ENCODE measurements at places on chromosomes 16 and 17. TPM values are rescaled to one million over a fixed set of nuclear protein-coding genes. Genes with fewer than 3 reads are reported as not detected.

- H3K4me1 ChIP-seq = peaks cover 82% of the 10 kb centered on the region
- peak overlapping the region; percentile 67 for H3K4me3 ChIP-seq
- peaks cover 10% of the 10 kb centered on the region for H3K36me3 ChIP-seq
- H3K27ac ChIP-seq = peak overlapping the region; percentile 99
Measured at GRCh38 chr17:27473748-27474609, 17.7 kb downstream of the KSR1 start.

GRCh38 chr16:886802-887731 is 83.7 kb downstream of the LMF1 start:
- H3K36me3 ChIP-seq = no peaks in the 10 kb centered on the region
- H3K4me1 ChIP-seq = no peaks in the 10 kb centered on the region
- H3K4me3 ChIP-seq = no peak overlapping the region
- H3K27ac ChIP-seq = no peak overlapping the region
- DNase-seq = no peak
- H3K27me3 ChIP-seq = no peaks in the 10 kb centered on the region

DNA sequence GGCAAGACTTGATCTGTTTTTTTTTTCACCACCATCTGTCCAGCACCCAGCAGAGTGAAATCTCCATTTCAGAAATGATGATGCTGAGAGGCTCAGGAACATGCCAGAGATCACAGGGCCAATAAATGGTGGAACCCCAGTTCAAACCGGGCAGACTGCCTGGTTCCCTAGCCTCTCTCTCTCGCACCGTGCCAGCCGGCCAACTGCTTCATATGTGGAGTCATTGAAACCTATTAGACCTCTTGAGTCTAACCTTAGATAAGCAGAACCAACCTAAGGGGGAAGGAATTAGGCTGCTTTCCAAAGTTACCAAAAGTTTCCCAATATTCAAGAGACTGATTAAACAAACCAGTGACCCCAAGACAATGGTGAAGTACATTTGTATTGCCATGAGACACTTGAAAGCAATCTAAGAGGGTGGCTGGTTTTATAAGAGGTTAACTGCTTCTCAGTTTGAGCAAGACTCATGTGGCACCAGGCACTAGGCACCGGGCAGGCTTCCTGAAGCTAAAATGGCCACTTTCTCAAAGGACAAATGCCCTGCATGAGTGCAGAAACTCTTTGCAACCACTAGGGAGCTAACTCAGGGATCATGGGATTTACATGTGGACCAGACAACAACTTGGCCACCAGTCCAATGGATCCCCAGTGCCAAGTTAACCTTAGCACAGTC is 18.4 kb downstream of the TOX3 start:
- DNase-seq = no peak
- H3K27ac ChIP-seq = no peak overlapping the region
- H3K4me1 ChIP-seq = no peaks in the 10 kb centered on the region
- H3K36me3 ChIP-seq = no peaks in the 10 kb centered on the region

DNA sequence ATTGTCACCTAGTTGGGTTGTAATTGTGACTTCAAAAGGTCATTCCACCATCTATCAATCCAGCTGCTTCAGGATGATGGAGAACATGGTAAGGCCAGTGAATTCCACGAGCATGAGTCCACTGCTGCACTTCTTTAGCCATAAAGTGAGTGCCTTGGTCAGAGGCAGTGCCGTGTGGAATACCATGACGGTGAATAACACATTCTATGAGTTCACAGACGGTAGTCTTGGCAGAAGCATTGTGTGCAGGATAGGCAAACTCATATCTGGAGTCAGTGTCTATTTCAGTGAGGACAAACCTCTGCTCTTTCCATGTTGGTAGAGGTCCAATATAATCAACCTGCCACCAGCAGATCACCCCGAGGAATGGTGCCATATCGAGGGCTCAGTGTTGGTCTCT is 650.9 kb downstream of the KCNJ2 start:
- H3K4me3 ChIP-seq = no peak overlapping the region
- no peak for DNase-seq
- no peaks in the 10 kb centered on the region for H3K36me3 ChIP-seq
- H3K27me3 ChIP-seq = no peaks in the 10 kb centered on the region
- H3K27ac ChIP-seq = no peak overlapping the region
- H3K4me1 ChIP-seq = no peaks in the 10 kb centered on the region

GRCh38 chr16:31093132-31093703 is 1.4 kb downstream of the VKORC1 start:
- H3K27ac ChIP-seq = no peak overlapping the region
- peak overlapping the region; percentile 99 for H3K4me3 ChIP-seq
- H3K27me3 ChIP-seq = no peaks in the 10 kb centered on the region
- H3K4me1 ChIP-seq = peaks cover 20% of the 10 kb centered on the region
- DNase-seq = no peak

- H3K27me3 ChIP-seq = no peaks in the 10 kb centered on the region
- no peak overlapping the region for H3K4me3 ChIP-seq
- peaks cover 19% of the 10 kb centered on the region for H3K36me3 ChIP-seq
- H3K4me1 ChIP-seq = peaks cover 35% of the 10 kb centered on the region
- H3K27ac ChIP-seq = peak overlapping the region; percentile 3
- no peak for DNase-seq
Measured at GRCh38 chr17:66343531-66344078, 41.2 kb downstream of the PRKCA start.

DNA sequence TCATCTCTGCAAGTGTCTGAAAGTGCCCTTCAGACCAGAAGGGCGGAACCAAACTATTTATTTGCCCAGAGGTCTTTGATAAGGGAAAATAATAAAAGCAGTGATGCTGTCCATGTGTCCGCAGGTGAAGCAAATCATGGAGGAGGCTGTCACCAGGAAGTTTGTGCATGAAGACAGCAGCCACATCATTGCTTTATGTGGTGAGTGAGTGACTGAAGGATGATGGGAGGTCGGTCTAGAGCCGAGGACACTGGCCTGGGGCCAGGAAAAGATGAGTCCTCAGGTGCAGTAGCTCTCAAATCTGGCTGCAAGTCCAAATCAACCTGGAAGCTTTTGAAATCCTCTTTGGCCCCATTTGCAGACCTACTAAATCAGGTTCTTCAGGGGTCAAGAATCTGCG is 6.1 kb downstream of the SGSM2 start:
- peaks cover 13% of the 10 kb centered on the region for H3K36me3 ChIP-seq
- peak overlapping the region; percentile 9 for H3K4me3 ChIP-seq
- H3K27me3 ChIP-seq = no peaks in the 10 kb centered on the region
- H3K4me1 ChIP-seq = peaks cover 21% of the 10 kb centered on the region
- H3K27ac ChIP-seq = peak overlapping the region; percentile 16

DNA sequence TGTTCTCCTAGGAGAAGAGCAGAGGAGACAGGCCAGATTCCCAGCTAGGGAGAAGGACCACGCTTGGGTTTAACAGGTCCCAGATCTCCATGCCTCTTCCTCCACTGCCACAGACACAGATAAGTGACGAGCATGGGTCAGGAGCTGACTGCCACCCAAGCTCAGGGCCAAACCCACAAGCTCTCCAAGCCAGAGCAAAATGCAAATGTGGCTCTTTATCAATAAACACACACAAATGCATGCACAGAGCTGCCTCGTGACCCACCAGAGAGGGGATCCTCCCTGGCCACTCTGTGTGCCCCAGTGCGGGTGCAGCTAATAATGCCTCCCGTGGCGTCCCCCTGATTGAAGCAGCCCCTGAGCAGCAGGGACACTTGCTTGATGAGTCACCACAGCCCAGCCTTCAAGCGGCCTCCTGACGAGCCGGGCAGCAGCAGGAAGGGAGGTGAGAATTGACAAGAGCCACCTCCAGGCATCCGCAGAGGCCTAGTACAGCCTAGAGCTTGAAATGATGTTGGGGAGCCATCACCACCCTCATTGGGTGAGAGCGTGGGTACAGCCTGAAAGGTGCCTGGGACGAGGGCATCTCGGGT is 143.9 kb downstream of the CCDC182 start:
- H3K4me1 ChIP-seq = peaks cover 83% of the 10 kb centered on the region
- peaks cover 10% of the 10 kb centered on the region for H3K36me3 ChIP-seq
- H3K27me3 ChIP-seq = no peaks in the 10 kb centered on the region
- peak; percentile 55 for DNase-seq

- peaks cover 13% of the 10 kb centered on the region for H3K36me3 ChIP-seq
- no peak overlapping the region for H3K27ac ChIP-seq
Measured at GRCh38 chr16:47644166-47644565, 183.0 kb downstream of the PHKB start.

- DNase-seq = no peak
- H3K36me3 ChIP-seq = peaks cover 26% of the 10 kb centered on the region
- H3K27me3 ChIP-seq = no peaks in the 10 kb centered on the region
- no peak overlapping the region for H3K27ac ChIP-seq
- H3K4me3 ChIP-seq = peak overlapping the region; percentile 16
- peaks cover 44% of the 10 kb centered on the region for H3K4me1 ChIP-seq
Measured at GRCh38 chr17:78183916-78184315, 2.9 kb downstream of the TK1 start.

GRCh38 chr17:4818276-4818675 is 11.3 kb downstream of the PLD2 start:
- no peaks in the 10 kb centered on the region for H3K27me3 ChIP-seq
- H3K4me1 ChIP-seq = no peaks in the 10 kb centered on the region
- H3K27ac ChIP-seq = no peak overlapping the region
- DNase-seq = no peak
- H3K36me3 ChIP-seq = peaks cover 4% of the 10 kb centered on the region
- no peak overlapping the region for H3K4me3 ChIP-seq

GRCh38 chr16:31243734-31244670 is 15.8 kb upstream of the ITGAM start:
- no peak overlapping the region for H3K4me3 ChIP-seq
- no peak overlapping the region for H3K27ac ChIP-seq
- no peaks in the 10 kb centered on the region for H3K36me3 ChIP-seq
- DNase-seq = no peak

DNA sequence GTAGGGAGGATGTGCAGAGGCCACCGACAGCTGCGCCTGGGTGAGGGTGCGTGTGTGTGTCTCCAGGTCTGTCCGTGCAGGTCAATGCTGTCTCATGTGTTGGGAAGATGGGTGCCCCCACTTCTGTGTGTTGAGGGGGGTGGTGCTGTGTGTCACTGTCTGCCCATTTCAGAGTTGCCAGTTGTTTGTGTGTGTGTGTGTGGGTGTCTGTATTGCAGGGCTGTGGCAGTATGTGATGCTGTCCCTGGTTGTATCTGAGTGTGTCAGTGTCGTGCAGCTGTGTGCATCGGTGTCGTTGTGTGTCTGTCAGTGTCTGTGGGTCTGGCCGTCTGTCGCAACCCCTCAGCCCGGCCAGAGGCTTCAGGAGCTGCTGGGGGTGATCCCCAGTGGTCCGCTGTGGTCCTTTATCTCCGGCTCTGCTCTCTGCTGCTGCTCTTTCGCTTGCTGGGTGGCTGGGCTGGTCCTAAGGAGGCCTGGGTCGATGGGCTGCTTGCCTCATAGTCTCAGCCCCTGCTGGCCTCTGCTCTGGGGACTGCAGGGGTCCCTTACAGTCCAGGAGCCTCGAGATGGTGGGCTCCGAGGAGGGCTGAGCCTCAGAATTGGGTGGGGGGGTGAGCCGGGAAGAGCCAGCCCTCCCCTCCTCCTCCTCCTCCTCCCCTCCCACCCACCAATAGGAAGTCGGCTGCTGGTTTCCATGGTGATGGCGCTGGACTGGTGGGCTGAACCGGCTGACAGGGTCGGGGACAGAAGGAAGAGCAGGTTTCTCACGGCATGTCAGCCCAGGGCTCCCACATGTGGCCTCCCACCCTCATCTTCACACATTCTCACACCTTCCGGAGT is at the start of gene TSPOAP1:
TSPOAP1 (minus strand) TSS at position 601 of the 840 bp plus-strand sequence. CDS start 875 bp downstream, outside the sequence.
- DNase-seq = peak; percentile 79
- H3K4me1 ChIP-seq = peaks cover 49% of the 10 kb centered on the region
- H3K27ac ChIP-seq = peak within 1 kb of the TSS; percentile 97
- H3K4me3 ChIP-seq = peak within 1 kb of the TSS; percentile 93
- peaks cover 60% of the 10 kb centered on the region for H3K36me3 ChIP-seq
- H3K27me3 ChIP-seq = no peaks in the 10 kb centered on the region

DNA sequence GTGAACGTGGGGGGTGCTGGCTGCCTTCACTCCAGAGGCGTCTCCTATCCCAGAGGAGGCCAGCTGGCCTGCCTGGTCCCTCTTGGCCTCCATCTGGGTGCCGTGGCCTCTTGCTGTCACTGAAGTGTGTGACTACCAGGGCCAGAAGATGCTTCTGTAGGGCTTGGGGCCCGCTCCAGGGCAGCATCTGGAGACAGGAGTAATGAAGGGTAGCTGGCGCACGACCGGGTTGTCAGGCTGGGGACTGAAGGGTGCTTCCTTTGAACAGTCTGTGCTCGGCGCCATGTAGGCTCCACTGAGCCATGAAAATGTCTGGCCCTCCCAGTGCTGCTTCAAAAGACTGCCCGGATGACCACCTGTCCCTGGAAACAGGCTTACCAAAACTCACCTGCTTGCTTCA is 31.3 kb downstream of the ASIC2 start:
- DNase-seq = no peak
- peaks cover 3% of the 10 kb centered on the region for H3K27me3 ChIP-seq
- no peaks in the 10 kb centered on the region for H3K4me1 ChIP-seq
- no peak overlapping the region for H3K4me3 ChIP-seq
- H3K36me3 ChIP-seq = no peaks in the 10 kb centered on the region

GRCh38 chr17:75779987-75780889 is 4.4 kb upstream of the UNK start:
- no peaks in the 10 kb centered on the region for H3K27me3 ChIP-seq
- peak overlapping the region; percentile 99 for H3K27ac ChIP-seq
- peak overlapping the region; percentile 99 for H3K4me3 ChIP-seq
- no peak for DNase-seq

DNA sequence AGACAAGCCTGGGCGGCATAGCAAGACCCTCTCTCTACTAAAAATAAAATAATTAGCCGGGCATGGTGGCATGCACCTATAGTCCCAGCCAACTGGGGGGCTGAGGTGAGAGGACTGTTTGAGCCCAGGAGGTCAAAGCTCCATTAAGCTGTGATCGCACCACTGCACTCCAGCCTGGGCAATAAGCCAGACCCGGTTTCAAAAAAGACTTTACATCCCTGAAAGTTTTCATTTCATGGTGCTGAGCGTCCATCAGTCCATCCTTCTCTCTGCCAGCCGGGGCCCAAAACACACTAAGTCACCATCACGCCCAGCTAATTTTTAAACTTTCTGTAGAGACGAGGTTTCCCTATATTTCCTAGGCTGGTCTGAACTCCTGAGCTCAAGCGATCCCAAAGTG is 10.6 kb downstream of the RAB40B start:
- H3K36me3 ChIP-seq = no peaks in the 10 kb centered on the region
- no peaks in the 10 kb centered on the region for H3K4me1 ChIP-seq
- DNase-seq = no peak
- peaks cover 2% of the 10 kb centered on the region for H3K27me3 ChIP-seq
- H3K27ac ChIP-seq = no peak overlapping the region

- H3K27ac ChIP-seq = no peak overlapping the region
- peaks cover 3% of the 10 kb centered on the region for H3K36me3 ChIP-seq
- no peaks in the 10 kb centered on the region for H3K4me1 ChIP-seq
- H3K27me3 ChIP-seq = no peaks in the 10 kb centered on the region
Measured at GRCh38 chr17:60749050-60749449, 71.4 kb downstream of the BCAS3 start.

GRCh38 chr16:3356118-3356517 is 429 bp downstream of the OR2C1 start:
- no peak for DNase-seq
- H3K27me3 ChIP-seq = peaks cover 6% of the 10 kb centered on the region
- no peaks in the 10 kb centered on the region for H3K36me3 ChIP-seq

HIC1 gene
- total RNA-seq = 64.3 TPM

SHISA9 gene
- not detected for total RNA-seq

NPIPA5 gene
- 25.5 TPM for total RNA-seq

SLC38A8 gene
- not detected for total RNA-seq

PPP1R1B gene
- not detected for total RNA-seq

DNAH2 gene
- total RNA-seq = not detected

CX3CL1 gene
- not detected for total RNA-seq

KCNAB3 gene
- 10.6 TPM for total RNA-seq

RNF227 gene
- total RNA-seq = 5.5 TPM

ALG1 gene
- 19.6 TPM for total RNA-seq

DYNLRB2 gene
- not detected for total RNA-seq

All from activated naive CD8-positive, alpha-beta T cell treated with anti-CD3 and anti-CD28 coated beads, Interleukin-2, amount 10 ng/mL, durations not matched to agents 7 days and 5 days (primary cell).